ENCODE measurements at places on chromosomes 1 and 21.

DNA sequence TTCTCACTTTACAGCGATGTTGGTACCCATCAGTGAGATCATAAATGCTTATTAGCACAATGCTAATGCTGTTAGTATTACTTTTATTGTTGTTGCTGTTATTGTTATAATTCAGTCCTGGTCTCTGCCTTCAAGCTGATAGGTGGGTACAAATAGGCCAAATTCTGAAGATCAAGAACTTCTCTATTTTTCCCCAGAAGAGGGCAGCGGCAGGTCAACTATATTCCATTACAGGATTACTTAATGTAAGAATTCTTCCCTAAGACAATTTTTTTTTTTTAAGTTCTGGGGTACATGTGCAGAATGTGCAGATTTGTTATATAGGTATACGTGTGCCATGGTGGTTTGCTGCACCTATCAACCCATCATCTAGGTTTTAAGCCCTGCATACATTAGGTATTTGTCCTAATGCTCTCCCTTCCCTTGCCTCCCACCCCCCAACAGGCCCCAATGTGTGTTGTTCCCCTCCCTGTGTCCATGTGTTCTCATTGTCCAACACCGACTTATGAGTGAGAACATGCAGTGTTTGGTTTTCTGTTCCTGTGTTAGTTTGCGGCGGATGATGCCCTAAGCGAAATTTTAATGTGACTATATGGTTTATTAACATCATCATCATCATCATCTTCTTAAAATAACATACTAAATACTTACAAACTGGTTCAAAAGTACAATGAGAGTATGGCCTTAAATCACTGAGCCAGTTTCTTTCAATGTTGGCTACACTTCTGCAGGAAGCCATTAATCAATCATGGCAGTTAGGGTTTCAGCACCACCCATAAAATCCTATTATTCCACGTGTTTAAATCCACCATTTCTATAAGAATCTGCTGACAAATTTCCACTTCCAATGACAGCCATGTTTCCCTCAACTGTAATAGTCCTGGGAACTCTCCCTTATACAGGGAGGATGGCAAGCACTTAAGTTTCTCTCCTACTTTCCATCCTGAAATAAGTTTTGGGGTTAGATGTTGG is 19.2 kb downstream of the SLC19A2 start:
- DNase-seq, result no peak

DNA sequence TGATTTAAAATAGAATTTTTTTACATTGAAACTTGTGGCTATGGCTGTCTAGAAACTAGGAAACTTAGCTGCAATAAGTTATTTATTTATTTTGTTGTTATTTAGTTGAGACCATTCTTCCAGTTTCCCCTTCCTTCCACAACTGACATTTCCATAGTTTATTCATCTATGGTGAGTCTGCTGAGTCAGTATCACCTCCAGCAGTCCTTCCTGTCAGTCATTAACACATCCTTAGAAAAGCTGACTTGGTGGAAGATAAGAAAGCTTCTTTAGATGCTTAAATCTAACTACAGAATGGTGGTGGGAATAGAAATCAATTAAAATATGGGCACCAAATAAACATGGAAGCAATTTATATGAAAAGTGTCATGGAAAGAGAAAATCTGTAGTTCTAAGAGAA is 714.0 kb downstream of the RWDD3 start:
- no peak for DNase-seq

GRCh38 chr1:58406301-58407071 is 140.0 kb downstream of the OMA1 start:
- DNase-seq, result no peak

DNA sequence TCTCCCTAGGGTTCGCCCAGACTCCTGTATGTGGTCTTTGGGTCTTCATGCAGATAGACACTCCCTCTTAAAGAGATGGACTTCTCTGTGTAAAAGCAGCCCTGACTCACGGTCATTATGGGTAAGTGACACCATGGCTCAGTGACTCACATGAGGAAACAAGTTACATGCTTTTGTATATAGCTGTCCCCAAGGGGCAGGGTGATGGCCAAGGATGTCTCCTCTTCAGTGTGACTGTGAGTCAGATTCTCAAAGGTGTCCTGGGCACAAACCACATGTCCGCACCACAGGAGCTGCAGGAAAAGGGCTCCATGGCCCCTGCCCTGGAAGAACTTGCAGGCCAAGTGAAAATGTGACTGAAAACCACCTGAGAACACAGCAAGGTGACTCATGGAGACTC is 380.4 kb downstream of the NPHP4 start:
- no peak for DNase-seq

DNA sequence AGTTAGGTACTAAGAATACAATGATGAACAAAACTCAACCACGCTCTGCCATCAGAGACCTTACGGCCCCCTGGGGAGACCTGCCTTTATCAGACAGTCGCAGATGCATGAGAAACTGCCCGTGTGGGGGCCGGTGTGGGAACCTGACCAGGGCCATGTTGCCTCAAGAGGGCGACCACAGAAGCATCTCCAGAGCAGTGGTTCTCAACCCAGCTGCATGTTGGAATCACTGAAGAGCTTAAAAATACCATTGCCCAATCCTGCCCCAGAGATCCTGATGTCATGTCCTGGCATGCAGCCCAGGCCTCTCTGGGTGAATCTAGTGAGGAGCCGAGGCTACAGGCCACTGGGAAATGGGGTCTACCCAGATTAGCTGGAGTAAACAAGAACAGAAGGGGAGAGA is 108.7 kb downstream of the PRDM2 start:
- DNase-seq, result no peak

DNA sequence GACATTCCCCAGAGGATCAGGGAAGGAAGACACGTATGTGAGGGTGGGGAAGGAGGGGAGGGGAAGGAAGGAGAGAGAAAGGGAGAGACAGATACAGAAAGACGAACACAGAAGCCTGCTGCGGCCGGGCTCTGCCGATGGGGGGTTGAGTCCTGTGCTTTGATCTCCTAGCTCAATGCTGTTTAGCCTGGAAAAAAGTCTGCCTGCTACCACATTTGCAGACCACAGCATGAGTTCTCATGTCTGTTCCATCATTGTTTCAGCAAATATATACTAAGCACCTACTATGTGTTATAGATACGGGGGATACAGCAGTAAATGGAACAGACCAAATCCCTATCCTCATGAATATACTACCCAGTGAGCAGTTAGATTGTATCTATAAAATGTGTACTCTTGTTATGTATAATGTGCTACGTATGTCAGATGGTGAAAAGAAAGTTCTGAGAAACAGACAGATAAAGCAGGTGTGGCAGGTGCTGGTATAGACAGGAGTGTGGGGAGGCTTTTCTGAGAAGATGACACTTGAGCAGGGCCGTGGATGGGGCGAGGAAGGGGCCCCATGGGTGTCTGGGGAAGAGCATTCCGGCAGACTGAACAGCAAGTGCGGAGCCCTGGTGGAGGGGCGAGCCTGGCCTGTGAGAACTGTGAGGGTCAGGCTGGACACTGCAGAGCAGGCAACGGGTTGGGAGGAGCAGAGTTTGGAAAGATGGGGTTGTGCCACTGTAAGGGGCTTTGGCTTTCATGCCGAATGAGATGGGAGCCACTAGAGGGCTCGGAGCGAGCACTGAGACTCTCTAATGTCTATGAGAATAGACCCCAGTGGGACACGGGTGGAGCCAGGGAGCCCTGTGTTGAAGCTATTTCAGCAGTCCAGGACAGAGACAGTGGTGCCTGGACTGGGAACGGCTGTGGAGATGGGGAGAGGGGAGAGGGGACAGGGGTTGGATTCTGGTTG is 34.1 kb downstream of the KIAA1614 start:
- no peak for DNase-seq

GRCh38 chr1:56199061-56199460 is 380.3 kb downstream of the PLPP3 start:
- no peak for DNase-seq

Data from T-helper 22 cell (primary cell).